ENCODE measurements at places on chromosomes 5 and 9.

- DNase-seq, result no peak
These were observed 13.1 kb downstream of the DNAJB5 start for GRCh38 chr9:35002623-35003022.

- DNase-seq, result no peak
These were observed 663 bp downstream of the ISOC1 start for GRCh38 chr5:129094924-129095899.

DNA sequence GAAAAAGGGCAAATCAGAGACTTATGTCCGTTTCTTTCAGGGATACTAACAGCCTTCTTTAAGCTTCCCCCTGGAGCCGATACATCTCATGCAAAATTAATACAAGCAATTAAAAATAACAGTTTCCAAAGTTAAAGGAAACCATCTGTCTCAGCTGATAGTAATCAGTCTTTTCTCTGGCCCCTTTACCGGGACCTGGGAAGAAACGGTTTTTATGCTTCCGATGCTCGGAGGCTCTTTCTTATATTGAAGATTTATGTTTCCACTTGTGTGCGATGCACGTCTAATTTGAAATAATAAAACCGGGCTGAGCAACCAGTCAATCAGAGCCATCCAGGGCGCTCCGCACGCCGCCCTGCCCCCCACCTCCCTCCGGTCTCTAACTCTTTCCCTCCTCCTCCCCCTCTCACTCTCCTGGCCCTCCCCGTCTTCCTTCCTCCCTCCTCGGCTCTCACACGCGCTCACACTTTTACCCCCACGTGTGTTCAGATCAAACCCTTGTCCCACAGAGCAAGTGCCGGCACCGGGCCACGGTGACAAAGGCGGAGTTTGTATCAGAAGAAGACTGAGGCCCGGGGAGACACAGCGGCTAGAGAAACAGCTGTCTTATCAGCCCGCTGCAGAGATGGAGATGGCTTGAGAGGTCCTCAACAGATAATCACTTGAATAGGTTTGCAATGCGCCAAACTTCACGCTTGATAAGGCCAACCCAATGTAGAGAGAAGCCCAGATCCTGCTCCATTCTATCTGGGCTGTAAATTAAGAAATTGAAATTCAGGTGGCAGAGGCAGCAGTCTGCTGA is 5.1 kb upstream of the ELAVL2 start:
- no peak for DNase-seq

- no peak for DNase-seq
These were observed 51.3 kb upstream of the RGMB start for GRCh38 chr5:98722188-98722587.

- DNase-seq, result no peak
These were observed 125.2 kb downstream of the GALNT10 start for GRCh38 chr5:154315756-154316155.

GRCh38 chr5:43376496-43377140 is 35.6 kb downstream of the CCL28 start:
- DNase-seq, result no peak

GRCh38 chr5:171313481-171314206 is 4.6 kb downstream of the TLX3 start:
- DNase-seq, result no peak

DNA sequence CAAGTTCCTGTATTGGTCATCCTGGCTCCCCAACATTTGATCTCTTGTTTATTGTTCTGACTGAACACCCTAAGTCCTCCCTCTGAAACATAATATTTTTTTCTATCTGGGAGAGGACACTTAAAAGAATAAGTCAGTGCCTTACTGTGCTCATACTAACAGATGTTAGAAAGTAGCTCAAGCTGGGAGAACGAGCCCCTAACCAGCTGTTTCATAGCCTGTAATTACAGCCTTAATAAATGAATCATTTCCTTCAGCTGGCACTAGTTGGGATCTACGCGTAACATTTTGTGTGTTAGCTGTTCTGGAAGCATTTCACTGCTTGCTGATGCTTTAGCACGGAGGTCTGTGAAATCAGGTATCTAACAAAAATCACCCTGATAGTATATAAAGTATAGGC is 345.9 kb upstream of the RIOK2 start:
- DNase-seq, result peak; percentile 56

All from fibroblast of skin of left quadriceps (primary cell).